CD4-positive, alpha-beta T cell (primary cell): ENCODE measurements at places on chromosomes 13 and 19. TPM values are rescaled to one million over a fixed set of nuclear protein-coding genes. Genes with fewer than 3 reads are reported as not detected.

Gene SRRM5
- 0.56 TPM for total RNA-seq

Gene CBLC
- total RNA-seq: not detected

Gene SHD
- total RNA-seq: 0.14 TPM

Gene SERPINE3
- total RNA-seq: not detected

Gene RASGRP4
- 0.45 TPM for total RNA-seq

- no peak for DNase-seq
These were observed 257.5 kb upstream of the STARD13 start for GRCh38 chr13:33543089-33543459.

DNA sequence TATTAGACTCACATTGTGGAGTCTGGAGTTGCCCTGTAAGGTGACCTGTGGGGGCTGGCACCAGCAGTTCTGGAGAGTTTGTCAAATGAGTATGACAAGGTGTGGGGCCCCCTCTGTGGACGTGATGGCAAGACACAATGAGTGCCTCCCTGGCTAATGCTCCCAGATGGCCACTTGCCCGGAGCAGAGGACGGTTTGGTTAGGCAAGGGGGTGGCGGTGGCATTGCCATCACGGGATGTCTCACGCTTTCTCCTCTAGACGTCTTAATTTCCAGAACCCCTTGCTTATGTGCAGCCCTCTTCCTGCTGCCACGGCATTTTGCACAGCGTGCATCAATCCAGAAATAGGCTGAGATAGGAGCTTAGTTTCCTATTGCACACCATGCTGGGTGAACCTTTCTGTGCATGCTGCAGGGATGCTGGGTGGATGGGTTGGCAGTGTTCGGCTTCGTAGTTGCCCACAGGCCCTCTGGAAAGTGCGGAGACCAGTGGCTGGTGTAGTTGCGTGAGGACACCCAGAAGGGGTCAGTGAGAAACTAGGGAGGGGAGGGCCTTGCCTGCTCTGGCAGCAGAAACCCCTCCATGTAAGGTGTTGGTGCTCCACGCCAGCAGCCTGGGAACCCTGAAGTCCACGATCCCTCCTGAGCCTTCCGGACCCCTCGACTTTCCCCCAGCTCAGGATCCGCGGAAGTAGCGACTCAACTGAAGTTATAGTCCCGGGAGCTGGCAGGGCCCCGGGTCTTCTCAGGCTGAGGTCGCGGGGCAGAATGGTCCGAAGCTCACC lies 18.1 kb upstream of the LRP3 start:
- peak; percentile 20 for DNase-seq

GRCh38 chr13:57311009-57311586 lies 144.1 kb downstream of the PRR20E start:
- no peak for DNase-seq

DNA sequence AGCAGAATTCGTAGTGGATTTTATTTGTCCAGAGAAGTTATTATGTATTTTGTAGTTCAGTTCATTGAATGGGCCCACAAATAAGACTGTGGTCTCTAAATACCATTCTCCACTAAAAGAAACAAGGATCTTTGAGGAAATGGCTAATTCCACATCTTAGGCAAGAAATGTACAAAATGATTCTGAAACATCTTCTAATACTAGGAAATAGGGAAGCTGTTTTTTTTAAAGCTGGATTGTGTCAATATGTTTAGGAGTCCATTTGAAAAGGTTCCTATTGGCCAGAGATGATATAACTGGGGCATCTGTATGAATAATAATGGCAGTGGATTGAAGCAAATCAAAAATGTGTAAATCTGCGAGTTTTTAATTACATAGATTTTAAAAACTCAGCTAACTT lies 88.5 kb upstream of the SIAH3 start:
- no peak for DNase-seq

GRCh38 chr19:6693056-6693471 lies 23.1 kb upstream of the TNFSF14 start:
- DNase-seq: no peak

DNA sequence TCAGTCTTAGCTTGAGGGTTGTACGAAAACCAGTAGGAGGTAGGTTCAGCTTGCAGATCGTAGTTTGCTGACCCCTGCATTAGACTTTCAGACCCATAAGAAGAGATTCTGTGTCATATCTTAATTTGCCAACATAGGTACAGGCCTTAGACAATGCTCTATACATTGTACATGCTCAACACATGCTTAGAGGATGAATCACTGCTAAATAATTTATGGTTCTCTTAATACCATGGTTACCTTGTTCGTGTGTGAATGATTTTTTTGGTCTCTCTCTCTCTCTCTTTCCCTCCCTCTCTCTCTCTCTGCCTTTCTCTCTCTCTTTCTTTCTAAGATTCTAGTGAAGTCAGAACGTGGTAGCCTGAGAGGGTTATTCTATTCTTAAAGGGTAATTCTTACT lies 112.2 kb downstream of the FGF14 start:
- no peak for DNase-seq

GRCh38 chr19:55552206-55552605 lies 6.9 kb upstream of the SBK3 start:
- no peak for DNase-seq

GRCh38 chr13:79703772-79704171 lies 222.8 kb downstream of the NDFIP2 start:
- no peak for DNase-seq

DNA sequence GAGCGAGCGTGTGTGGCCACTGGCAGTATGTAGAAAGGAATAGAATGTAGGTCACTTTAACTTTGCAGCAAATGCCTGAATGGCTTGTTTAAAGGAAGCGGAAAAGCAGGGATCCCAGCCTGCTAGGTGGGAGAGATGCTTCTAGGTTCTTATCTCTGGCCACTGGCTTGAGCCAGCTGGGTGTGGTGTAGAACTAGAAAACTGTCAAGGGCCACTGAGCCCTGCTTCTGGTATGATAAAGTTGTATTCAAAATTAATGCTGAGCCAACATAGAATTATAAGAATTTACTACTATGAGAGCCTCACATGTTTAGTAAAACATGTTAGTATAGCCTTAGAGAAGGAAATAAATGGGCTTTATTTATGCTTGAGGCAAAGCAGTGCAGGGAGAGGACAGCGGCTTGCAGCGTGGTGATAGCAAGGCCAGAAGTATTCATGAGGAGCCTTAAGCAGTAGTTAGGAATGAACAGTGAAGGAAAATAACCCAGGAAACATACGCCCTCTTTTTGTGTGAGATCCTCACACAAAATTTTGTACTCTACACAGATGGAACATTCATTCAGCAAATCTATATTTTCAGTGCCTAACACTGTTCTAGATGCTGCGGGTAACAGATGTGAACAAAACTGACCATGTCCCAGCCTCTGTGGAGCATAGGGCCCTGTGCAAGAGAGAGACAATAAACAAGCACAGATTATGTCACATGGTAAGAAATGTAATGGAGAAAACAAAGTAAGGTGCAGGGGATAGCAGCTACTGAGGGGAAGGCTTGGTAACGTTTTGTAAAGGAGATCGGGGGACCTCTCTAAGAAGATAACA lies 863.2 kb downstream of the DIAPH3 start:
- no peak for DNase-seq
